Fibroblast of gingiva (primary cell): ENCODE measurements at places on chromosomes 16 and 17.

- DNase-seq, result no peak
Observed at GRCh38 chr17:73492821-73493814, 151.1 kb downstream of the SDK2 start.

GRCh38 chr17:81994593-81995462 is 17.4 kb downstream of the ASPSCR1 start:
- no peak for DNase-seq

DNA sequence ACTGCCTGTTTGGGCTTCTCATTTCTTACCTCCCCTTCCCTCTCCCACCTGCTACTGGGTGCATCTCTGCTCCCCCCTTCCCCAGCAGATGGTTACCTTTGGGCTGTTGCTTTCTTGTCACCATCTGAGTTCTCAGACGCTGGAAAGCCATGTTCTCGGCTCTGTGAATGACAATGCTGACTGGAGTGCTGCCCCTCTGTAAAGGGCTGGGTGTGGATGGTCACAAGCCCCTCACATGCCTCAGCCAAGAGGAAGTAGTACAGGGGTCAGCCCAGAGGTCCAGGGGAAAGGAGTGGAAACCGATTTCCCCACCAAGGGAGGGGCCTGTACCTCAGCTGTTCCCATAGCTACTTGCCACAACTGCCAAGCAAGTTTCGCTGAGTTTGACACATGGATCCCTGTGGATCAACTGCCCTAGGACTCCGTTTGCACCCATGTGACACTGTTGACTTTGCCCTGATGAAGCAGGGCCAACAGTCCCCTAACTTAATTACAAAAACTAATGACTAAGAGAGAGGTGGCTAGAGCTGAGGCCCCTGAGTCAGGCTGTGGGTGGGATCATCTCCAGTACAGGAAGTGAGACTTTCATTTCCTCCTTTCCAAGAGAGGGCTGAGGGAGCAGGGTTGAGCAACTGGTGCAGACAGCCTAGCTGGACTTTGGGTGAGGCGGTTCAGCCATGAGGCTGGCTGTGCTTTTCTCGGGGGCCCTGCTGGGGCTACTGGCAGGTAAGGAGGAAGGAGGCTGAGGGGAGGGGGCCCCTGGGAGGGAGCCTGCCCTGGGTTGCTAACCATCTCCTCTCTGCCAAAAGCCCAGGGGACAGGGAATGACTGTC is at the start of gene CD68:
TSS of gene CD68 (plus strand) at position 638 of the 833 bp plus-strand sequence. CDS start at position 678, 40 bp downstream.
- peak; percentile 91 for DNase-seq

GRCh38 chr16:53428681-53429080 is 5.6 kb upstream of the RBL2 start:
- no peak for DNase-seq

GRCh38 chr17:16913463-16913862 is 58.5 kb downstream of the TNFRSF13B start:
- no peak for DNase-seq

DNA sequence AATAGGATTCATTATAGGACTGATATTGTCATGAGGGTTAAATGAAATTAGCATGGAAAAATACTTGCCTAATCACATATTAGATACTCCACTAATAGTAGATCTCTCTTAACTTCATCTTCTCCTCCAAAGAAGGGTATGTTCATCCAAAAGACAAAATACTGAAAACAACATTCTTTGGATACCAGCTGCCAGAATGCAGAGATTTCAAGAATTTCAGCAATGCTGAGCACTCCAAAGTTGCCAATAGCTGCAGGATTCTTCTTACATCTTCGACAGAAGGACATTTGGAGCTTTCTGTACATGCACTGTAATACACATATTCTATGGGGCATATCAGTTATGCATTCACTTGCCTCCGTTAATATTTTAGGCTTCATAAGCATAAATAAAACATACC is 436.5 kb downstream of the HAPSTR1 start:
- DNase-seq, result no peak

DNA sequence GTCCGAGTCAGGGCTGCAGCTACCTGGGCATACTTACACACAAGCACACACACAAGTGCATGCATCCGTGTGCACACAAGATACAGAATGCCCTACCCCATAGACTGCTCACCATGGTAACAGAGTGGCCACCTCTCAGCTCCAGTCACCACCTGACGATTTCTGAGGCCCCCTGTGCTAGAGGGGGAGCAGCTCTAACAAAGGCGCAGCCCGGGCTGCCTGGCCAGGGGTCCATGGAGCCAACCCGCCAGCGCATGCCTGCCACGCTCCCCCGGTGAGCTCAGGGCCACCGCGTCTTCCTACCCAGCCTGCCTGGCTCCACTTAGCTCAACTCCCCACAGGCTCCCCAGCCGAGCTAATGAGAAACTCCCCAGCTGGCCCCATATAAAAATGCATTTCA is 75.5 kb downstream of the ZNF423 start:
- no peak for DNase-seq

DNA sequence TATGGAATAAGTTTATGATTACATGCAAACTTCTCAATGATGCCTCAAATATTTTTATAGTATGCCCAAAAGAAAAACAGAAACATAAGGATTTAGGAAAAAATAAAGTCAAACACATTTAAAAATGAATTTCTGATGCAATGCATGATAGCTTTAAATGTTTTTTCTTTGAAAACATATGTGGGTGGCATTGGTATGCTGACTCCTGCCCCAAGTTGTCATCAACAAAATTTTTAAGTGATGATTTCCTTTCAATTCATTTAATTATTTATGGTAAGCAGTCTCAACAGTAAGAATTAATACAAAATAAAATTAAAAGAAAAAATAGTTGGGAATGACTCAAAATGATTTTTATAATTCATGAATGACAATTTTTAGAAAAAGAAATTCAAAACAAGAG is 104.9 kb downstream of the CEP112 start:
- DNase-seq, result no peak

DNA sequence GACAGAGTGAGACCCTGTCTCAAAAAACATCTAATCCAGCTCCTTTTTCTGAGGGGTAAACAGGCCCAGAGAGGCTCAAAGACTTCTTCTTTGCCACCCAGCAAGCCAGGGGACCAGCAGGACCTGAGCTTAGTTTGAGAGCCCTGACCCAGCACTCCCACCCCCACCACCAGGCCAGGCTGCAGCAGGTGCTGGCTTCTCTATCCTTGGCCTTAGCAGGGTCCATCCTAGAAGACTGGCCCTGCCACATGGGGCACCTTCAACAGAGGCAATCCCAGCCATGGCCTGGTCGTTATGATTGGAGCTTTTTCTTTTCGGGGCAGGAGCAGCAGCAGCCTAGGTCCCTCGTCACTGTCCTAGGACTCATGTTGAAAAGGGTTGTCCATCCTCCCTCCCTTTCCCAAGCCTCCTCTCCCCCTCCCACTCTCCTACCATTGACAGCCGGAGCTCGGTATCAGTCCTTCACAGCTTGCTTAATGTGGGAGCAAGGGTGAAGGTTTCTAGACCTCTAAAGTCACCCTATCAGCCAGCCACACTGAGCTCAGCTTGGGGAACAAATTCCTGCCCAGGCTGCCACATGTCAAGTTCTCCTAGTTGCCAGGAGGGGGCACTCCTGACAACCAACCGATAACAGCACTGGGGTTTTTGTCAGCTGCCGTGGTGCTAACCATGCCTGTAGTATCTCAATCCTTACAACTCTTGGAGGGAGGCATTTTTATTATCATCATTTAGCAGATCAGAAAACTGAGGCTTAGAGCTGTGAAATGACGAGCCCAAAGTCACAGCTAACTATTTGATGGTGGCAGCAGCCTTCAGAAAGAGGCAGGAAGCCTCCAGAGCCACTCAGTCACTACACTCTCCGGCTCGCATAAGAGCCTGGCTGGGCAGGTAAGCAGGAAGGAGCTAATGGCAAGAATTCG is 11.2 kb downstream of the MRPL27 start:
- DNase-seq, result peak; percentile 61

- DNase-seq, result no peak
Observed at GRCh38 chr17:10130677-10131076, 67.7 kb downstream of the GAS7 start.

GRCh38 chr16:79482011-79482410 is 118.5 kb downstream of the MAF start:
- DNase-seq, result no peak

DNA sequence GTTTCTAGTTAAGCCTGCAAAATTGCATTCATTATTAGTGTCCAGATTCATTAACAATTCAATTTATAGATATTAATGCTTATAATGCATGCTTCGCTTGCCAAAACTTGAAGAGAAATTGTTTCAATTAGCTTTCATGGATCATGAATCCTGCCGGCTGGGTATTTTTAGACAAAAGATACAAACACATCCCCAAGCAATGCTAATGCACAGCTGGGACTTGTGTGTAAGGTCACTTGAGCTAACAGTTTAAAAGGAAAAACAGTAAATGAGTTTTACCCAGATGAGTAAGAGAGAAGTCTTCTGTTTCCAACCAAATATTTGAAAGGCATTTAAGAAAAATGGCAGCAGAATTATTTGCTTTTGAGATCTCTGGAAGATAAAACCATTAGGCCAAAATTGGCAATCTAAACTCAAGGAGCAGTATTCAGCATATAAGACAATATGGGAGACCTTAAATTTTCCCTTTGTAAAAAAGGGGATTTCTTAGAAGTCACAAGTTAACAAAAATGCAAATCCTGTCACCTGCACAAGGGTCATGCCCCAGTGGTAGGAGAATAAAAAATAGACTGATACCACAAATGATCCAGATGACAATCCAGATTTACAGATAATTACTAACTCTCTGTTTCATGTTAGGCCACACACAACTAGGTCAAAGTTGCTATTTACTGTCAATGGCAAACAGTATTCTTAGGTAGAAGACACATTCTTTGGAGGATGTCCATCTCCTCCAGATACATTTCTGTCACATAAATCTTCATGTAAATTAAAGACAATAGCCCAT is 418.4 kb upstream of the PMFBP1 start:
- peak; percentile 9 for DNase-seq

GRCh38 chr17:15944759-15945526 is at the start of gene ADORA2B:
Gene ADORA2B (plus strand): TSS chr17:15945130. CDS start chr17:15945249, 119 bp downstream.
- DNase-seq, result peak; percentile 69

DNA sequence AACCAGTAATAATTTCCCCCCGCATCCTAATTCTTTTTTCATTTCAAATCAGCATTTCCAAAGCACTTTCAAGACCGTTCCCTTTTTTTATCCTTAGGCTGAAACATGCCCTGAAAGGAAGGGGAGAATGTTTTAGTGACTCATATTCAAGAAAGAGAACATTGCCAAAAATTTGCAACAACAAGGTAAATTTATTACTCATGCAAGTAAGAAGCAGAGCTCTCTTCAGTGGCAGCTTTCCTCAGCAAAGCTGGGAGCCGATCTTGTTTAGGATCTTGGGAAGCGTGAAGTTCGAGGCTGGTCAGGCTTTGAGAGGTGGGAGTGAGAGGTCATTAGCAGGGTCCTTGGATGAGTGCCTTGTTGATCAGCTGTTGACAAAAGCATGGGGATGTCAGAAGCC is 129.5 kb downstream of the PRKCA start:
- peak; percentile 77 for DNase-seq

GRCh38 chr17:2230877-2231276 is 72.7 kb downstream of the SMG6 start:
- no peak for DNase-seq

DNA sequence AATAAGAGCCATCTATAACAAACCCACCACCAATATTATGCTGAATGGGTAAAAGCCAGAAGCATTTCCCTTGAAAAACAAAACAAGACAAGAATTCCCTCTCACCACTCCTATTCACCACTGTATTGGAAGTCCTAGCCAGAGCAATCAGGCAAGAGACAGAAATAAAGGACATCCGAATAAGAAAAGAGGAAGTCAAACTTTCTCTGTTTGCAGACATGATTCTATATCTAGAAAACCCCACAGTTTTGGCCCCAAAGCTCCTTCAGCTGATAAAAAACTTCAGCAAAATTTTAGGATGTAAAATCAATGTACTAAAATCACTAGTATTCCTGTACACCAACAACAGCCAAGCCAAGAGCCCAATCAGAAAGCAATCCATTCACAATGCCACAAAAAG is 271.8 kb upstream of the AXIN2 start:
- no peak for DNase-seq

DNA sequence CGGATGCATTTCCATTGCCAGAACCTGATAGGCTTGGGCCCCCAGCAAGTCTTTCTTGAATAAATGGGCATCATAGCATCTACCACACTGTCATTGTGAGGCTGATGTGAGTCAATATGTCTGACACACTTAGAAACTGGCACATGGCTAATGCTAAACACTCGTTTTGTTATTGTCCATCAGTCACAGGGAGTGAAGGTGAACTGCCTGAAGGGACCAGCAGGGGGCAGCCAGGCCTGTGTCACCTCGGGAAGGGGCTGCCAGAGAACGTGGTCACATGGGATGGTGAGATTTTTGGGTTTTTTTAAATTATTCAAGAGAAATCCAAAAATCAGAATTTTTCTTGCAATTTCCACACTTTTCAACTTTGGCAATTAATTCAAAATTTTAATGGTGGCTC is 831 bp upstream of the RCVRN start:
- no peak for DNase-seq

DNA sequence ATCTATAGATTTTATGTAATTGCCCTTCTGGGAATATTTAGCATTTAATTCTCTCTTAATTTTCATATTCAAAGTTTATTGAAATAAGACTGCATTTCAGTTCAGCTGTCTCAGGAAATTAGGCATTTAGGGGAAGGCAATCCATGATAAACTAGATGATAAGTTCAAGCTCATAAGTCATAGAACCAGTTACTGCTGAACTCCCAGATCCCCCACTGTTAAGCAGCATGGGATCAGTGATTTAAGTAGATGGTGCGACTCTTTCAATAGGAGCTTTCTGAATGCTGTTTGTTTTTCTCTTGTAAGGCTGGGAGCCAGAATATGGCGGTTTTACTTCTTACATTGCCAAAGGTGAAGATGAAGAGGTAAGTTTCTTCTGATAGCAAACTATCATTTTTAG is 23.8 kb downstream of the OGFOD1 start:
- DNase-seq, result no peak

GRCh38 chr17:49471089-49471683 is 23.9 kb upstream of the NGFR start:
- no peak for DNase-seq
